ENCODE measurements at places on chromosomes 7 and 10.

DNA sequence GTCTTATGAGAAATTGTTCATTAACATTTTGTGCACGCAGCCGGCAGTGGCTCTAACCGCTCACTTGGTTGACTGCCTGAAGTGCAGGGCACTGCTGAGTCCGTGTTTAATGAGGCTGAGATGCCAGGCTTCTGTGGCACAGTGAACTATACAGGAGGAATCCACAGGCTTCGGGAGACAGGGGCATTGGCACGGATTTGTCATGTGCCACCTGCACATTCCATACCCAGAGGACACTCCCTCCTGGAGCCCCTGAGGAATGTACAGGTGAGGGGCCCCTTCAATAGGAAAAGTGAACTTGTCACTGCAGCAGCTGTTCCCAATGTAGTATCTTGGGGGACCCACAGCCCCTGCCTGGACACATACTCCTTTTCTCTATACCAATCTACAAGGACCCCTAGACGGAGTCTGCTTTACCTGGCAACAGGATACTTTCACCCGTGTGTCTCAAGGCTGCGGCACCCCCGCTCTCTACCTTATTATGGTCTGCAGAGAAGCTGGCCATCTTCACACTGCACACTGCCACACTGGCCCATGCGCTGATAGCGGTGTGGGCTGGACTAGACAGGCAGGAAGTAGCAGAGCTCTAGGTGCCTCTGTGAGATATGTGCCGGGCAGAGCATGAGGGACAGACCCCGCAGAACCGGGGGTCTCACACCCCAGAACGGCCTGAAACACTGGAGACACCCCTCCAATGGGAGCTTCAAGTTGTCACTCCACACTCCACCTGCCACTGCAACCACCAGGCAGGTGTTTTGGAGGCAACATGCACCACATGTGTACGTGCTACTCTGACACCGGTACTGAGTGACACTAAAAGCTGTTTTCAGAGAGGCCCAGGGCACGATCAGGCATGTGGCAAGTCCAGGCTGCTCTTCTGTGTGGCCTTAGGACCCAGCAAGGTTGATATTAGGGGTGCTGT lies 71.4 kb upstream of the RHEB start:
- no peak for DNase-seq

GRCh38 chr7:55088620-55089019 lies 69.8 kb downstream of the EGFR start:
- no peak for DNase-seq

DNA sequence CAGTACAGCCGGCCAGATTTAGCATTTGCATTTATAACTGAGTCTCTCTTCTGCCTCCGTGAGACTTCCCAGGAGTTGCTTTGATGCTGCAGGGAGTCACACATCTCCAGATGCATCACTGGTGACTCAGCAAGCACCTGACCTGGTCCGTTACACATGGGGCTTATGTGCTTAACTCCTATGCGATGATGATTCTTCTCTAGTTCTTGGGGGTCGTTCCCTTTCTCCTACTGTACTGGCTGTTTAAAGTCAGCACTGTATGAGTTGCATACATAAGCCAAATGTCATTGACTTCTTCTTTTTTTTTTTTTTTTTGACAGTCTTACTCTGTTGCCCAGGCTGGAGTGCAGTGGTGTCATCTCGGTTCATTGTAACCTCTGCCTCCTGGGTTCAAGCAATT lies 13.0 kb upstream of the AKR1E2 start:
- DNase-seq: no peak

DNA sequence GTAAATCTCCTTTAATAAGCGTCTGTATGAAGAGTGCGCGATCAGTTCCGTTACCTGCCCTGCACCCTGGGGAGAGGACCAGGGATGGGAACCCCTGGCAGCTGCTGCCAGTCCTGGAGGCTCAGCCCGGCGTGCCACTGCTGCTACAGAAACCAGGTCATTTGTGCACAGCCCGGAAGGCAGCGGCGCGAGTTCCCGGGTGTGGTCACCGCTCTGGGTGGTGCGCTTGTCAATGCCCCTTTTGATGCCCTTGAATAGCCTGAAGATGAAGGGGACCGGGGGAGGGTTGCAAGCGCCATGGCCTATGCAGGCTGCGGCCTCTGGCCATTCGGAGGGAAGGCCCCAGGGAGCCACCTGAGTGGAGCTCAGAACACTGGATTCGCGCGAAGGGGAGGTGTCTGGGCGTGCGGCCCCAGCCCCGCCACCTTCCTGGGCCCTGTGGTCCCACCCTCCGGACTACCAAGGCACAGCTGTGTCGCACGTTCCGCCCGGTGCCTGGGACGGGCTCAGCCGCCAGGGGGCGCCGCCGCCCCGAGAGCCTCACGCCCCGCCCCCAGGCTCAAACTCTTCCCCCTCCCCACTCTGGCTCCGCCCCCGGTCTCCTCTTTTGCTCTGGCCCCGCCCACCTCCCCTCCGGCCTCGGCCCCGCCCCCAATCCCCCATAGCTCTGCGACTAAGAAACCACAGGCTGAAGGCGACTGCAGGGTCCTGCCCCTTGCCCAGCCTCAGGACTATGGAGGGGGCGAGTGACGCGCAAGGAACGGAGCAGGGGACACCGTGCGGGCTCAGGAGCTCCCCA lies 16.5 kb downstream of the AP5Z1 start:
- no peak for DNase-seq

- DNase-seq: no peak
These were observed 222.3 kb downstream of the KIF20B start for GRCh38 chr10:89923661-89924060.

DNA sequence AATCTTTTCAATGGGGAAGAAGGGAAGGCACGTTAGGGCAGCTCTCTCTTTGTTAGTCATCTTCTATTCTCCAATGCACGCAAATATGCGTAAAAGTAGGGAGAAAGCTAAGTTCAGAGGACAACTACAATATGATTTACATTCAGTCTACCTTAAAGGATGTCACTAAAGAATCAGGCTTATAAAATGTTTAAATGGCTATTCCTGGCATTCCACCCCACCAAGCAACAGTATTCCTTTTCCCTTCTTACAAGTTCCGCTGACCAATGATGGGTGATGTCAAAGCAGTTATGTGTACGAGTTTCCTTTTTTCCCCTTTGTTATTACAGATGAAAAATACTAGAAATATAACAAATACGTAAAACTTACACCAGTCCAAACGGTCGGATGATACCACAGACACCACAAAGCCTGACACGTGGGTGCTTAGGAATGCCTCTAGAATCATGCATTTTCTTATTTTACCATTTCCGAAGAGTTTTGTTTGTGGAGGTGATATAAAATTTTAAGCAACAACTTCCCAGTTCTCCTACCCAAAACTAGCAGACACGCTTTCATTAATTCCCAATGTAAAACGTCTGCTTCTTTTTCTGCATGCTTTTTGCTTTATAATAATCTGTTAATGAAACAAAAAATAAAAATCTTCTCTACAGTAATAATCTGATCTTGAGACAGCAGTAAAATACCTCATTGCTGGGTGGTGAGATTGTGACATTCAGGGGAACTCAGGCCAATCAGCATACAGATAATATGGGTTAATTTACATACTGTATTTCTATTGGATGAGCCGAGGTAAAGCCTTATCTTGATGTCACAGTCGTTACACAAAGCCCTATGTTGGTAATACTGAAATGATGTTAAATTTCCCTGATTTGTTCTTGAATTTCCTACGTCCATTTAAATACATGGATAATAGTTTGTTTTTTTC lies 708 bp upstream of the GPR85 start:
- DNase-seq: no peak

DNA sequence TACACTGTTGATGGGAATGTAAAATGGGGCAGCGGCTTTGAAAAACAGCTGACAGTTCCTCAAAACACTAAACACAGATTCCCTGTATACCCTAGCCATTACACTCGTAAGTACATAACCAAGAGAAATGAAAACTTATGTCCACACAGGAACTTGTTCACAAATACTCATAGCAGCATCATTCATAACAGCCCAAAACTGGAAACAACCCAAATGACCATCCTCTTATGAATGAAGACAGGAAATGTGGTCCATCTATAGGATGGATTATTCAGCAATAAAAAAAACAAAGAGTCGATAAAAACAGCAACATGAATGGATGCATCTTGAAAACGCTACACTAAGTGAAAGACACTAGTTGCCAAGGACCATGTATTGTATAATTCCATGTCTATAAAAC lies 23.7 kb downstream of the NMT2 start:
- DNase-seq: no peak

GRCh38 chr7:104584620-104585019 lies 256.2 kb downstream of the LHFPL3 start:
- DNase-seq: no peak

- DNase-seq: no peak
These were observed 55.3 kb downstream of the REEP3 start for GRCh38 chr10:63576501-63576900.
